ENCODE measurements at places on chromosomes 2 and 18. TPM values are rescaled to one million over a fixed set of nuclear protein-coding genes. Genes with fewer than 3 reads are reported as not detected.

DPY30 gene
- 108 TPM for total RNA-seq

PROM2 gene
- not detected for total RNA-seq

IL1RL2 gene
- total RNA-seq, result not detected

BOLA3 gene
- 140 TPM for total RNA-seq

VWC2L gene
- total RNA-seq, result not detected

CIB4 gene
- total RNA-seq, result not detected

GPR45 gene
- not detected for total RNA-seq

LGALSL gene
- total RNA-seq, result 11.0 TPM

CPLX4 gene
- total RNA-seq, result not detected

NMUR1 gene
- not detected for total RNA-seq

CYTIP gene
- total RNA-seq, result 0.08 TPM

SSB gene
- 116 TPM for total RNA-seq

CCBE1 gene
- 9.8 TPM for total RNA-seq

DSG4 gene
- not detected for total RNA-seq

STK11IP gene
- 15.5 TPM for total RNA-seq

PPP4R1 gene
- total RNA-seq, result 35.1 TPM

OSR1 gene
- 9.7 TPM for total RNA-seq

RBFA gene
- total RNA-seq, result 29.1 TPM

SMPD4 gene
- total RNA-seq, result 84.4 TPM

MC2R gene
- total RNA-seq, result not detected

CHAC2 gene
- total RNA-seq, result 12.9 TPM

AQP12A gene
- not detected for total RNA-seq

POMC gene
- total RNA-seq, result 0.06 TPM

RAB31 gene
- total RNA-seq, result 21.4 TPM

SALL3 gene
- not detected for total RNA-seq

AGXT gene
- total RNA-seq, result not detected

PARD3B gene
- total RNA-seq, result 0.93 TPM

ATP6V1C2 gene
- 0.29 TPM for total RNA-seq

GYPC gene
- total RNA-seq, result not detected

SCN9A gene
- total RNA-seq, result 3.7 TPM

CAPG gene
- total RNA-seq, result 104 TPM

NDC80 gene
- total RNA-seq, result 10.9 TPM

IL36B gene
- not detected for total RNA-seq

All from A549 treated with AZD2906 at 1 μM for 4 hours (cell line).